ENCODE measurements at places on chromosomes 13 and 19. TPM values are rescaled to one million over a fixed set of nuclear protein-coding genes. Genes with fewer than 3 reads are reported as not detected.

LYL1 gene
- total RNA-seq = 5.0 TPM

KLF12 gene
- total RNA-seq = 22.7 TPM

VSTM1 gene
- 2.0 TPM for total RNA-seq

PRR12 gene
- 24.3 TPM for total RNA-seq

DNA sequence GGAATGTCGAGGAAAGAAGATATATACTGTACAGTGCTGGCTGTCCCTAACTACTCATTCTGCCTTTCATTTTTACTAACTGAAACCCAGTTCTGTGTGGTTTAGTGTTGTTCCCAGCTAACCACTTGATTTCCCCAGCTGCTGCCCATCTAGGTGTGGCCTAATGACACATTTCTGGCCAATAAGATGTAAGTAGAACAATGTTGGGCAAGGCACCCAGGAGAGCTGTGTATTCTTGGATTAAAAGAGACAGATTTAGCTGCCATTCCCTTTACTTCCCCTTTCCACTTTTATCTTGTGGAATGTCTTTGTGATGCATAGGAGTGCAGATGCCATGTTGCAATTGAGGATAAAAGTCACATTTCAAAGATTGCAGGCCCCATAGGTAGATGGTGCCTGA, 28.3 kb upstream of the PCDH9 start:
- DNase-seq = no peak

DNA sequence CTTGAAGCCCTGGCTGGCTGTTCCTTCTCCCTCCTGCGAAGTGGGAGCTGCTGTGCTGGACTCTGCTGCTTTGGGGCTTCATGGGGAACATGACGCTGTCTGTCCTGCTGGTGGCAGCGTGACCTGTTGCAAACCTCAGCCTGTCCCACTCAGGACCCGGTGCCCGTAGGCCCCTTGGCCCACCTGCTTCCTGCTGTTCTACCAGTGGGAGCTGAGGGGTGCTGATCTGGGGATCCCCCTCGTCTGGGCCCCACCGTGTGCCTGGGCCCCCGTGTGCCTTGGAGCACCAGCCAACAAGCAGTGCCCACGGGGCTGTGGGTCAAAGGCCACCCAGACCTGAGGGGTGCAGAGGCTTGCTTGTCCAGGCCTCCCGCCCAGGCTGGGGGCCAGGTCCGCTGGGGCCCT, 5.3 kb downstream of the SPPL2B start:
- no peak for DNase-seq

ALOX5AP gene
- total RNA-seq = not detected

RNF225 gene
- total RNA-seq = 0.39 TPM

MYO16 gene
- not detected for total RNA-seq

DNA sequence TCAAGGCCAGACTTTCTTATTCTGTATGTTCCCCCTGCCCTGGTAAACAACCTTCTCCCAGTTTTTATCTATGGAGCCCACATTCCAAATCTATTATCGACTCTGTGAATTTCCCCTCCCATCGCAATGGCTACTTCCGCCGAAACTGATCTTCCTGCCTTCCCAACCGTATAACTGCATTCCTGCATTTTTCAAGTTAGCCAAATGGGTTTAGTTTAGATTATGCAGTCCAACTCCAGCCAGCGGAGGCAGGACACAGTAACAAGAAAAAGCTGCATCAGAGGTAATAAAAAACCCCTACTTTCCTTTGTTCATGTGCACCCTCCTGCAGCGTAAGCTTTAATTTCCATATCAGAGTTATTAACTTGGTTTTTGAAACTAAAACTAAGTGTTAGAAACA, 112.2 kb upstream of the ZNF91 start:
- DNase-seq = no peak
